Stimulated activated CD4-positive, alpha-beta T cell treated with anti-CD3 and anti-CD28 coated beads, Interleukin-1b, Interleukin-23, amount 100 ng/mL, for 48 hours (primary cell): ENCODE measurements at places on chromosomes 7 and 10.

DNA sequence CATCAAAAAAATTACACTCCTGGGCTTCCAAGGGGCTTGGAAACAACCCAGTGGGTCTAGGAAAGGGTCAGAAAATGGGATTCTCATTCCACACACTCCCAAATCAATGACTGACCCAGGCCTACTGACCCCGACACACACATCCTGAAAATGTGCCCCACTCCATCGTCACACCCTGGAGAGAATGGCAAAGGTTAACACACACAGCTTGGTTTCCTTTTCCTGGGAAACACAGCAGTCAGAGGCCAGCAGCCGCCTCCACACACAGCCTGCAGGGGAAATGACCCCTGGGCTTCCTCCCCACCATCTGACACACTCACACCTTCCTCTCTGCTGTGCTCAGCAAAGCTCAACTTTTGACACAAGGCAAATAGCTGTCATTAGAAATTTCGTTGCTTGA, 42.9 kb downstream of the SH3PXD2A start:
- no peak for DNase-seq

DNA sequence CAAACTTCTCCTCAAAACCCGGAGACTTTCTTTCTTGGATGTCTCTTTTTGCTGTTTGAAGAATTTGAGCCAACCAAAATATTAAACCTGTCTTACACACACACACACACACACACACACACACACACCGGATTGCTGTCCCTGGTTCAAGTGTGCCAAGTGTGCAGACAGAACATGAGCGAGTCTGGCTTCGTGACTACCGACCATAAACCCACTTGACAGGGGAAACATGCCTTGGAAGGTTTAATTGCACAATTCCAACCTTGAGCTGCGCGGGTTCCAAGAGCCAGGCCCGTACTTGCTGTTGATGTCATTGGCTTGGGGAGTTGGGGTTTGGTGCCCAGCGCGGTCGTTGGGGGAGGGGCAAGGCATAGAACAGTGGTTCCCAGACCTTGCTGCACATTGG, 1.7 kb downstream of the EGFR start:
- DNase-seq = no peak

GRCh38 chr7:157650131-157650631, 313.4 kb downstream of the DNAJB6 start:
- no peak for DNase-seq

- peak; percentile 62 for DNase-seq
These were observed 104.4 kb upstream of the ZNF92 start for GRCh38 chr7:65269150-65269856.

DNA sequence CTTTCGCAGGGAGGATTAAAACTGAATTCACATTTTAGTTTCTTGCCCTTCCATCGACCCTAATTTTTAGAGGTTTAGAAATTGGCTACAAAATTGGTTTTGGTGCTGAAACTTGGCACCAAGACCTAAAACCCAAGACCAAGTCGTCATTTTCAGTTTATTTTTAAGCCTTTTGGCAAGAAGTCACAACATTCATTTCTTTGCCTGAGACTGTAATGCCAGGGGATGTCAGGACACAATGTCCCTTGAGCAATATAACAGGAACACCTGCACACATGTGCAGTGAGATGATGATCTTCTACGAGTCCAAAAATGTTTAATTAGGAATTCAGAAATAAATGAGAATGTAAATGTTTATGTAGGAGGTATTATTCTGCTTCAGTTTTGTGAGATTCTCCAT, 335.4 kb upstream of the ANKRD30A start:
- no peak for DNase-seq

DNA sequence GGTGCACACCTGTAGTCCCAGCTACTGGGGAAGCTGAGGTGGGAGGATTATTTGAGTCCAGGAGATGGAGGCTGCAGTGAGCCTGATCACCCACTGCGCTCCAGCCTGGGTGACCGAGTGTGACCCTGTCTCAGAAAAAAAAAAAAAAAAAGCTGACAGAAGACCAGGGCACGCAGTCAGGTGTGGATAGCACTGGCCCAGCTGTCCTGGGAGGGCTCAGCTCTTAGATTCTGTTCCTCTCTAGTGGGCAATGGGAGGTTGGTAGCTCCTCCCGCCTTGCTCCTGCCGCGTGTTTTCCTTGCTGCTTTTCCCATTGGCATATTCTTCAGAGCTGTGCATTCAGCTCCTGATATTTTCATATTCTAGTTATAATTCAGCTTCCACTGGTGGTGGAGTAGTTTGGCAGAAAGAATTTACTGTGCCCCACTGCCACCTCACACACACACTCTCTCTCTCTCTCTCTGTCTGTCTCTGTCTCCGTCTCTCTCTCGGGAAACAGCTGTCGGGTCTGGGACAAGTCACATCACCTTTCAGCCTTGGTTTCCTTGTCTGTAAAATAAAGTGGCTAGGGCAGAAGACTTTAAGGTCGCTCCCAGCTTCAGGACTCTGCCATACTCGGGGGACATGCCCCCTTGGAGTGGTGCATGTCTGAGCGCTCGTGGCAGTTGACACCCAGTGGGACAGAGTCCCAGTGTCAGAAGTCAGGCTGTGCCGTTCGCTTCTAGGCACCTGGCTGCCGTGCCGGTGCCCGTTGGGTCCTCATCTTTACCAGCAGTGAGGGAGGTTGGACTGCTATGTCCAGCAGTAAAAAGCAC, 25.9 kb upstream of the ANKRD2 start:
- no peak for DNase-seq

DNA sequence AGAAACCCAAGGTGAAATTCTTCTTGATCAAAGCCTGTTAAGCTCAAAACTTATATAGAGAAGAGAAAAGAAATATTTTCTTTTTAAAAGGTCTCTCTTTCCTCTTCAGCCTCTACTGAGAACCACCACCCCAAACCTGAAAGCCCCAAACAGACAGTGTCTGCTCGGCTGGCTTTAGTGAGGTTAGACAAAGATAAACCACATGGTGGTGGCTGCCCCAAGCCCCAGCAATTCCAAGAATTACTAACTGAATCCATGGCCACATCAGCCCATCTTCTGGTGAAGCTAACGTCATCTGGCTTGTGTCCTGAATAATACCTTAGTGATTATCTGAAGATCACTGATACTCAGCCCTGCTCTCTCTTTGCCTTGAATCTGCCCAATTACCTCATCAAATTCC, 275.0 kb downstream of the ELMO1 start:
- no peak for DNase-seq

DNA sequence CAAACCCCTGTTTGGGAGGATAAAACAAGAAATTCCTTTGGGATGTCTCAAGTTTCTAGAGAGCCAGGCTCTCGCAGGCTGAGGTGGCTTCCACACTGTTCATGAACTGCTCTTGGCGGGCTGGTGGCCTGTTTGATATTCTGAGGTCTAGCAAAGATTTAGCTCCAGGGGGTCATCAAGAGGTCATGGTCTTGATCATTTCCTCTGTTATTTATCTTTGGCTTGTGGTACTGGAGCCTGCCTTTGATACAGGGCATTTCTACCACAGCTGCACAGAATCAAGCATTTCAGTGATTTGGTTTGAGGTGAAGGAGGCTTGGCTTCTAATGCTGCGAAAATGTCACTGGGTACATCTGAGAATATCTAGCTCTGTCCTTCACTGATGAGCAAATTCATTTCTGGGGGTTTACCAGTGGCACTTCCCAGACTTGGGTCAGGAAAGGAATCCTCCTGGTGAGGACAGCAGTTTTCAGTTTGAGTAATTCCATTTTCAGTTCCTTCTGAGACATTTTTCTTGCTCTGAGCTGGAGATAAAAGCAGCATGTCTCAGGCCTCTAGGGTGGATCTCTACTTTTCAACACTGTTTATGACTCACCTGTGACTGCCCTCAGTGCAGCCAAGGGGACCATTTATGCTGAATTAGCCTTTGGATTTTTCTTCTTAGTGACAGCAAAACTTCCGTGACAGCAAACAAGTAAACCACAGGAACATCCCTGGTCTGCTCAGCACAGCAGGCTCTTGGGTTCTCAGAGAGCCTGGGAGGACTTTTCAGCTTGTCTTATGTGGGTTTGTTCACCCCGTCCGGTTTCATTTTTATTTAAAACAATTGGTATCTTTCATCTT, 312.0 kb downstream of the RNLS start:
- DNase-seq = peak; percentile 60

DNA sequence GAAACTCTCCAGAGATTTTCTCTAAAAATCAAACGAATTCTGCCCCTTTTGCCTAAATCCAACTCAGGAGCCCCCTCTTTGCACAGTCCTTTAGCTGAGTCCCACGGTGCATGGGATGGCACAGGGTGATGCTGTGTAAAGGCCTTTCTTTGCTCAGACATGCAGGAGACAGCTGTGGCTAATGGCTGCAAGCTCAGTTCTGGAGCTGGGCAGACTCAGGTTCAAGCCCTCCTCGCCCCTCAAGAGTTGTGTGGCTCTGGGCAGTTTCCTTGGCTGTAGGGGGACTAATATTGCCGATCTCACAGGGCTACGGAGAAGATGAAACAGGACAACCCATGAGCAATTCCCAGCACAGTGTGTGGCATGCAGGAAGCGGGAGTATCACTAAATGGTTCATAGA, 42.6 kb downstream of the CLEC2L start:
- DNase-seq = no peak

DNA sequence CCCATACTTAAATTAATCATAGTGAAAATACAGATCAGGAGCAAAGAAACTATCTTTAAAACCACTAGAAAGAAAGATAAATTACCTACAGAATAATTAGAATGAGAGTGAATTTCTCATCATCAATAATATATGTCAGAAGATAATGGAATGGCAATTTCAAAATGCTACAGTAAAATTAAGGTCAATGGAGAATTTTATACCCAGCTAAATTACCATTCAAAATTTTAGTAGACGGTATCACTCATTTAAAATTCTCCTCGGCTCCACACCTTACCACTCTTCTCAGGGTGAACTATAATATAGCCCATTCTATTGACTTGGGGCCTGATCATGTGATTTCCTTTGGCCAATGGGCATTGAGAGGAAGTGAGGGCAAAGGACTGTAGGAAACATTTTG, 192.5 kb upstream of the TCERG1L start:
- DNase-seq = no peak

GRCh38 chr7:96415293-96415940, 93.5 kb upstream of the SLC25A13 start:
- DNase-seq = no peak

DNA sequence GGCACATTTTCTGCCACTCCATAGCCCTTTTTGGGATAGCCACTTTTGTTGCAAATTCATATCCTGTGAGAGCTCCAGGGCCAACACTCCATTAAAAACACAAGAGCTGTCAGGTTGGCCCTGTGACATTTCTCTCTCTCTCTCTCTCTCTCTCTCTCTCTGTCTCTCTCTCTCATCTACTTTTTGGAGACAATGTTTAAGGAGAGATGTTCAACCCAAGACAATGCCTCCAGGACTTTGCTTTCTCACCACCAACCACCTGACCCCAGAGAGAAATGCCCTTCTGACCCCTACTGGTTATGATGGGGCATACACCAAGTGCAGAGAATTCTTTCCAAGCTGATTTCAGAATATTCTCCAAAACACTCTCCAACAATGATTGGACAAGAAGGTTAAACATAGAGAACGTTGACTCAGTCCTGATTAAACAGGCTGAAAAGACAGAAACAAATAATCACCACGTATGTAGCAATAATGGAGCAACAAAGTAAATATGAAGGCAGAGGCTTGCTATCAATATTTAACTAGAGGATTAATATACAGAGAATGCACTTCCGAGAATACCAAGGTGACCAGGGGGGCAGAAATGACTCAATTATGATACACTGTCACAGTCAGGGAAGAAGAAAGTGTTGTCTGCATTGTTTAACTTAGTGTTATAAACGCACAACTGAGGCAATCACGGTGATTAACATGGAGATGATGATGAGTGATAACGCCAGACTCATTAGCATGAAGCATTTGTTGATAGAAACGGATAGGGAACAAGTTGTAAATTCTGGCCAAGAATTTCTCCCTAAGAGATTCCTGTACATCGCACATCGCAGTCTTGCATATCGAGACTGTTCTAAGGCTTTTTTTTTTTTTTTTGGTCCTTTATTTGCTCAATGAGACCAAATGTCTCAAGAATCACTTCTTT, 178.5 kb downstream of the NRP1 start:
- peak; percentile 39 for DNase-seq

- DNase-seq = no peak
These were observed 100.1 kb downstream of the NPSR1 start for GRCh38 chr7:34758111-34758601.

DNA sequence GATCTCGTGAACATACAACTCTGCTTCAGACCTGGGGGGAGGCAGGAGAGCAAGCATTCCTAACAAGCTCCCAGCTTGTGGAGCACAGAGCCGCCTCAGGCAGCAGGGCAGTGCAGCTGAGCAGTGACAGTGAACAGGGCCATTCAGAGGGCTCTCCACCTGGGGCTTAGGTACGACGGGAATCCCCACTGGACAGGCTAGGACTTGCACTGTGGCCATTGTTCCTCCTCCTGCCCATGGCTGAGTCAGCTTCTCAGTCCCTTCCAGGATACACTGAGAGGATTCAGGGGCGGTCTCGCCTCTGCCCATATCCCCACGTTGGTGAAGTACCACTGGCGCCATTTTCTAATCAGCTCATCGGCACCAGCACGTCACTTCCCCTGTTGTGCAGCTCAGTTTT, 71.1 kb downstream of the FIGNL1 start:
- DNase-seq = no peak

- no peak for DNase-seq
These were observed 8.0 kb downstream of the FLNC start for GRCh38 chr7:128838109-128838779.

DNA sequence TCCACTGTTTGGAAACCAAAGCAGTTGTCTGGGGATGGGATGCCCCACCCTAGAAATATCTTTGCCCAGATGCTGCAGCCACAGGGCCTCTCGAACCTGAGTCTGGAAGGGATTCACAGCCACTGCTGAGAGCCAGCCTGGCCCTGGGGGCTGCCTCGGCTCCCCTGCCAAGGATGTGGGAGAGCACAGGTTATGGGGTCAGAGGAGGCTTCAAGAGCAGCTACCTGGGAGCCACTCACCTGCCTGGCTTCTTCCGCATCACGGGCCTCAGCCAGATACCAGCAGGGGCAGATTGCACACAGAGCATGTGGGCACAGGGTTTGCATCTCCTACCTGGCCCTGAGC, 5.4 kb upstream of the PWWP2B start:
- no peak for DNase-seq

- DNase-seq = no peak
These were observed 90.7 kb downstream of the COL13A1 start for GRCh38 chr10:69892406-69892805.

GRCh38 chr10:131703541-131703940, 197.3 kb upstream of the PPP2R2D start:
- DNase-seq = no peak

GRCh38 chr10:72809006-72809405, 84.5 kb upstream of the OIT3 start:
- no peak for DNase-seq

DNA sequence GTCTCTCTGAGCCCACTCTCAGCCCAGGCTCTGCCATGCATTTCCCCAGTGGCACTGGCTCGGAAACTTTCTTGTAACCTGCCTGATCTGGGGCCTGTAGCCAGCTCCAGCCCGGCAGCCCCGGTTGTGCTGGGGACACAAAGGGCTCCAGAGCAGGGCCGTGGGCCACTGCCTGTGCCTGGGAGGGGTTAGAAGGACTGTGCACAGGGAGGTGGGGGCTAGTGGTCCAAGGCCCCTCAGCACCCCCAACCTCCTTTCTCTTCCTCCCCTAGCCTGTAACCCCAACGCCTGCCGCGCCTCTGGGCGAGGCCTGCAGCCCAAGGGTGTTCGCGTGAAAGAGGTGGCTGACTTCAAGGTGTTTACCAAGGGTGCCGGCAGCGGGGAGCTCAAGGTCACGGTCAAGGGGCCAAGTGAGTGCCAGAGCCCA, 9.6 kb downstream of the FLNC start:
- no peak for DNase-seq

- no peak for DNase-seq
These were observed 9.1 kb downstream of the MDFIC start for GRCh38 chr7:114930829-114931655.

GRCh38 chr10:27911539-27911938, 87.3 kb downstream of the ODAD2 start:
- DNase-seq = no peak
